ENCODE measurements at places on chromosomes 7 and 10.

- no peak for DNase-seq
Measured at GRCh38 chr10:6237199-6237530, 34.4 kb downstream of the PFKFB3 start.

GRCh38 chr7:44709945-44710596 lies 38.6 kb upstream of the ZMIZ2 start:
- no peak for DNase-seq

DNA sequence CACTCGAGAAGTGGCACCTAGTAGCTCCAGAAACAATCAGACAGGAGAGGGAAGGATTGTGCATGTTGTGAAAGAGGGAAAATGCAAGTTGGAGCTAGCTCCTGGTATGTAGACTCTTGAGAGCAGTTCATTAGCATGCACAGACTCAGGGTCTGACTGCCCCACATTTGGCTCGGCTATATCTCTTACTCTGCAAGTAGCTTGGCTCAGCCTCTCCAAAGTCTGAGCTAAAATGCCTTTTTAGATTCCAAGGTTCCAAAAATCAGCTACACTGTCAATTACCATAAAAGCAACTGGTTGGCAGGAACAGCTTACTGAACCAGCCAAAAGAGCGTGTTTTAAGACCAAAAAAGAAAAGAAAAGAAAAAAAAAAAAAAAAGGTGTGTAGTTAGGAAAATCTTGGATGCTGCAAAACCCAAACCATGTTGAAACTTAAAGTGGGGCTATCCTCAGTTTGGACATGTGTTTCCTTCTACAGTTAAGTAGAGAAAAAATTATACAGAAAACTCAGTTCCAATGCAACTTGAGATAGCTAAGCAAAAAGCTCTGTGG lies 65.5 kb downstream of the MKX start:
- DNase-seq: no peak

DNA sequence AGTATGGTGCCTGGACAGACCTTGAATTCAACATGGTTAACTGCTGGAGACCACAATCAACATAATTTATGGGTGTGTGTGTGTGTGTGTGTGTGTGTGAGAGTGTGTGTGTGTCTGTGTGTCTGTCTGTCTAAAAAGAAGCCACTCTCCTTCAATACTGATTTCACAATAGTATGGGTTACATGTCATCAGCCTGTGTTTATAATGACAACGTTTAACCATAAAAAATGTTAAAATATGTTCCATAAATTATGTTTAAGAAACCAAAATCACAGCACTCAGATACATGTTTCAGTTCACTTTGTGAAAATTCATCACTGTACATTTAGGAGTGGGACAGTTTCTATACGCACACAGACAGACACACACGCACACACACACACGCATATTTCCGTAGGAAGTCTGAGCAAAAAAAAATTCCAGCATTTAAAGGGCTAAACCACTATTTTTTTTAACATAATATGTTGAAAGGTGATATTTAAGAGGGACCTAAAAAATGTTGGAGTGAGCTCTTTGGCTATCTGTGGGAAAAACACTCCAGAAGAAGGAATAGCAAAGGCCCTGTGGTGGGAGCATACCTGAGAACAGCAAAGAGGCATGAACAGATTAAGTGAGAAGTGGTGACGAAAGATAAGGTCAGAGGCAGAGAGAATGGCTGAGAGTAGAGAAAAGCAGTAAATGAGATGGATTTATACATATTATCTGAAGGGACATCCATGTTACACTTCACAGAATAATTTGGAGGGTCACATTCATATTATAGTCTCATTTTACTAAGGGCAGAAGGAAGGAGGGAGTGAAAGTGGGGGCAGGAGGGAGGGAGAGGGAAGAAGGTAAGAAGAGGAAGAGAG lies 10.9 kb downstream of the PDZD8 start:
- no peak for DNase-seq

DNA sequence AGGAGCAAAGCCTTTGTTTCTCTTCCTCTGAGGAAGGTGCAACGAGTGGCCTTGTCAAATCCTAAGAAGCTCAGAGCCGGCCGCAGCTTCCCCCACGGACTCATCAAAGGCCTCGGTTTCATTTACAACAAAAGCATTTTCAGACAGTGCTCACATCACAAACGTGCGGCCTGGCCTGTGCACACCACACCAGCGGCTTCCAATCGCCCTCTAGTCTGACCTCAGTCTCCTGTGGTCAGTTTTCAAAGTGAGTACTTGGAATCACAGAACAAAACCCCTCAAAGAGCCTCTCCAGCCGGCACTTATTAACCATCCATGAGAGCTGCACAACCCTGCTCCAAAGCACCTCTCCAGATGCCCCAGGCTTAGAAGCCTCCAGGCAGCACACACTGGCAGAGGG lies 3.3 kb downstream of the RADIL start:
- no peak for DNase-seq

GRCh38 chr10:124105594-124105993 lies 12.2 kb upstream of the CHST15 start:
- DNase-seq: no peak

All from immature natural killer cell (primary cell).